ENCODE measurements at places on chromosomes 5 and 9.

GRCh38 chr5:137407090-137407489 lies 92.0 kb downstream of the SPOCK1 start:
- no peak for DNase-seq

GRCh38 chr9:26339796-26340195 lies 552.8 kb downstream of the CAAP1 start:
- no peak for DNase-seq

DNA sequence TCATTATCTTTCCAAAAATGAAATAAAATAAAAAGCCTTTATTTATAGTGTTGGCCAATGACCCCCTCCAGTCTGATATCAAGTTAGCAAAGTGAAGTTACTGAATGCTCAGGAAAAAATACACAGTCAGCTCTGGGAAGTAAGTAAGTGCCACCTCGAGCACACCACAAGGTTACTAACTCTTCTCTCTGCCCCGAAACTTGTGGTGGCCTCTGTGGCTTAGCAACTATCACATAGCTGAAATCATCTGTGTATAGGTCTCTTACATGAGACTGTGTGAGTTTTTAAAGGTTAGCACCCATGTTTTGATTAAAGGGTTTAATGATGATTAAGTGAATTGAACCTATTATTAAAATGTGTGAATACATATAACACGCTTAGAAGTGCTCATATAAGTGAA lies 161.4 kb upstream of the KLF4 start:
- DNase-seq, result no peak

GRCh38 chr9:32455738-32456137 lies 70.3 kb downstream of the RIGI start:
- DNase-seq, result no peak

DNA sequence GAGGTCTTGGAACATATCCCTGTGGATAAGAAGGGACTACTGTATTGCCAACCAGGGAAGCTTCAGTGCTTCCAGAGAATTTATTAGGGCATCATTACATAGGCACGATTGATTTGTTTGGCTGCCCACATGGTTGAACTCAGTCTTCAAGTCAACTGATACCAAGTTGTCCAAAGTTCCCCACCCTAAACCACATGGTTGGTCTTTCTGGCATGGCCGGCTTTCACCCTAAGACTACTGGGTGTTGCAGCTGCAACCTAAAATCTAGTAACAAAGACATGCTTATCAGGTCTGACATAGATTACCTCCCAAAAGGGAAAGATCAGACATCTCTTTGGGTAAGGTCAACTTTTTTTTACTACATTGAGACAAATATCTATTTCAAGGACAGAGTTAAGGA lies 37.0 kb downstream of the FAF2 start:
- DNase-seq, result no peak

GRCh38 chr9:24035816-24036215 lies 209.8 kb upstream of the ELAVL2 start:
- no peak for DNase-seq

- DNase-seq, result no peak
These were observed 216.3 kb upstream of the ZNF608 start for GRCh38 chr5:124962735-124963134.

GRCh38 chr5:108102463-108102862 lies 279.4 kb downstream of the FBXL17 start:
- DNase-seq, result no peak

GRCh38 chr9:1208157-1208556 lies 158.0 kb downstream of the DMRT2 start:
- peak; percentile 94 for DNase-seq

GRCh38 chr5:10140195-10140973 lies 109.3 kb downstream of the ATPSCKMT start:
- DNase-seq, result peak; percentile 36

- no peak for DNase-seq
These were observed 24.0 kb downstream of the CDKN2A start for GRCh38 chr9:21969951-21970799.

DNA sequence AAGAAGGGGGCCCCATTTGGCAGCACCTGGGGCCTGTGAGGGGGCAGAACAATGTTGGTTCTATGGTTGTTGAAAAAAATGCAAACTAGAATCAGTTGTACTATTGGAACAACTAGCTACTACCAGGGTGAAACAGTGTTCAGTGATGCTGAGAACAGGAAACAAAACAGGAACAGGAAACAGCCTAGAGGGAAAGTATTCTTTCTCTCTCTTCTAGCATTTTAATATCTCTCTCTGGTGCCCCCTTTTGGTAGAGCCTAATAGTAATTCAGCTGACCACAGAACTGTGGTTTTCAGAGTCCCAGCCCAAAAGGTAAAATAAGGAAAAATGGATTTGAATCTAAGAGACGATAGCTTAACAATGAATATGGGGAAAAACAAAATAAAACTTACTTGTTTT lies 138.0 kb upstream of the KCNN2 start:
- peak; percentile 6 for DNase-seq

- DNase-seq, result no peak
These were observed 68.6 kb downstream of the ST8SIA4 start for GRCh38 chr5:100834519-100834918.

DNA sequence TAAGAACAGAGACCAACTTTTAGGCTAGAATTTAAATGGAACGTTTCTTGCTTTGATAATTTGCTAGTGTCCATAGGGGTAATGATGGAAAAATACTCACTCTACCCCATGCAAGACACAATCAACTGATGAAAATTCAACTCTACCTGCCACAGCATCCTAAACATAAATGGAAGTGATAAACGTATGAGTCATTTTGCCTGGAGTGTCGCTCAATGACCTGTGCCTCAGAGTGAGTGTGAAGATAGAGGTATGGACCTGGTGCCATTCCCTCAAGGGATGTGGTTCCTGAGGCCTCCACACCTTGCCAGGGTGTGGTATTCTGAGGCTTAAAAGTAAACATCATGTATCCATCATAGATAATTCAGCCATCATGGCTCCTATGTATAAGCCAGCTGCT lies 14.0 kb downstream of the ARL14EPL start:
- no peak for DNase-seq

DNA sequence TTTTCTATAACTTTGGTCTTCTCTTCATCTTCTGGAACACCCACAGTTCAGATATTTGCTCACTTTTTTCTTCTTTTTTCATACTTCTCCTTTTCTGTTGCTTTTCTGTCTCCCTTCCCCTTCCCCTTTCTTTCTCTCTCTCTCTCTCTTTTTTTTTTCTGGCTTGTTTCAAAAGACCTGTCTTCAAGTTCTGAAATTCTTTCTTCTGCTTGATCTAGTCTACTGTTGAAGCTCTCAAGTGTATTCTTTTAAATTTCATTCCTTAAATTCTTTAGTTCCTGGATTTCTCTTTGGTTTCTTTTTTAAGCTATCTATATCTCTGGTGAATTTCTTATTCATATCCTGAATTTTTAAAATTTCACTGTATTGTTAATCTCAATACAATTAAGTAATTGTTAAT lies 11.2 kb downstream of the ALG2 start:
- DNase-seq, result no peak

GRCh38 chr5:115151208-115151805 lies 18.4 kb downstream of the TRIM36 start:
- no peak for DNase-seq

DNA sequence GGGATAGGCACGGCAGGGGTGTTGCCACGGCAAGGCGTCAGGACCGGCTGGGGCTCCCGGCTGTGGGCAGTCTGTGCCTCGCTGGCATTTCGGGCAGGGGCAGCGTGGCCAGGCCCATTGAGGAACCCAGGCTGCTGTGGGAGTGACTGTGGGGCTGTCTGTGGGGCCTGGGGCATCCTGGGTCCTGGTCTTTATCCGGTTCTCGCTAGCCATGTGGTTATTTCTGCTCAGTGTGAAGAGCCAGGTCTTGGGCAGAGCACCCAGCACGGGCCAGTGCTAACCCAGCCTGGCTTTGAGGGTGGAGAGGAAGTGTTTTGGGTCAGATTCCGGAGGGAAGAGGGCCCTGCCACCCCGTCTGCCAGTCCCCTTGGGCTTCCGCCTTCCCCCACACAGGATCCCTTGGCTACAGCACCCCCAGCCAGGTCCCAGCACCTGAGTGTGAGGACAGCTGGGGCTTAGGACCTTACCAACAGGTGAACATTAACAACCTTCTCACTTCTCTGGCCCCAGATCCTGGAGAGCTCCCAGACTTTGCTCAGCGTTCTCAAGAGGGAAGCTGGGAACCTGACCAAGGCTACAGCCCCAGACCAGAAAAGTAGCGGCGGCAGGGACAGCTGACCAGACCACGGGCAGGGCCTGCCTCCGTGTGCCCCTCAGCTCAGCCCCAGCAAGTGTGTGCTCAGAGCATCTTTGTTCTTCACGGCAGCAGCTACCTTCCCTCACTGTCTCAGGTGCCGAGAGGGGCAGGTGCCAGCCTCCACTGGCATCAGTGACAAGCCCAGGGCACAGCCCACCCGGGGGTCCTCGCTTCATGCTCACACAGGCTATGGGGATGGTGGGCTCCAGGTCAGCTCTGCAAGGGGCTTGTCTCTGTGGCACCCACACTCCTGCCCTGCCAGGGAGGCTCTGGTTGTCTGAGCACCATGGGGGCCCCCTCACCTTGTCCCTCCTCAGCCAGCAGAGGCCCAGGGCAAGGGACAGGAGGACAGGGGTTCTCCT lies 1.1 kb downstream of the SSNA1 start:
- peak; percentile 15 for DNase-seq

DNA sequence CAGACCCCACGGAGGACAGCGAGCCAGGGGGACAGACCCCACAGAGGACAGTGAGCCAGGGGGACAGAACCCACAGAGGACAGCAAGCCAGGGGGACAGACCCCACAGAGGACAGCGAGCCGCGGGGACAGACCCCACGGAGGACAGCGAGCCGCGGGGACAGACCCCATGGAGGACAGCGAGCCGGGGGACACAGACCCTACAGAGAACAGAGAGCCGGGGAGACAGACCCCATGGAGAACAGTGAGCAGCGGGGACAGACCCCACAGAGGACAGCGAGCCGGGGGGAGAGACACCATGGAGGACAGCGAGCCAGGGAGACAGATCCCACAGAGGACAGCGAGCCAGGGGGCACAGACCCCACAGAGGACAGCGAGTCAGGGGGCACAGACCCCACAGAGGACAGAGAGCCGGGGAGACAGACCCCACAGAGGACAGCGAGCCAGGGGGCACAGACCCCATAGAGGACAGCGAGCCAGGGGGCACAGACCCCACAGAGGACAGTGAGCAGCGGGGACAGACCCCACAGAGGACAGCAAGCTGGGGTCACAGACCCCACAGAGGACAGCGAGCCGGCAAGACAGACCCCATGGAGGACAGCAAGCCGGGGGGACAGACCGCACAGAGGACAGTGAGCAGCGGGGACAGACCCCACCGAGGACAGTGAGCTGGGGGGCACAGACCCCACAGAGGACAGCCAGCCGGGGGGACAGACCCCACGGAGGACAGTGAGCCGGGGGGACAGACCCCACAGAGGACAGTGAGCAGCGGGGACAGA lies 4.4 kb upstream of the ZDHHC11 start:
- no peak for DNase-seq

DNA sequence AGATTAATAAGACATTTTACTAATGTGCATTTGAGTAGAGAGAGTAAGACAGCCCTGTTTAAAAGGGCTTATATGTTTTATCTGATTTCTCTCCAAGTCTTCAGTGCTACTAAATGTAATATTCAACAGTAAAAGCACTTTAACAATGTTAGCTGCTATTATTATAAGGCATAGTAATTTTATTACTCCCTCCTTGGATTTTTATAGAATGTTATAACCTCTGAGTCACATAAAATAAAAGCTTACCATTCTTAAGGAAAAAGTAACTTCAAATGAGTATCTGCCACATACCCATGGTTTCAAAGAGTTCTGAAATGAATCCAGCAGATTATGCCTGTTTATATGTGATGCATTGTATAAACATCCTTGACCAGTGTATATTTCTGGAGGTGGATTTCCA lies 19.0 kb downstream of the SPDL1 start:
- peak; percentile 70 for DNase-seq

DNA sequence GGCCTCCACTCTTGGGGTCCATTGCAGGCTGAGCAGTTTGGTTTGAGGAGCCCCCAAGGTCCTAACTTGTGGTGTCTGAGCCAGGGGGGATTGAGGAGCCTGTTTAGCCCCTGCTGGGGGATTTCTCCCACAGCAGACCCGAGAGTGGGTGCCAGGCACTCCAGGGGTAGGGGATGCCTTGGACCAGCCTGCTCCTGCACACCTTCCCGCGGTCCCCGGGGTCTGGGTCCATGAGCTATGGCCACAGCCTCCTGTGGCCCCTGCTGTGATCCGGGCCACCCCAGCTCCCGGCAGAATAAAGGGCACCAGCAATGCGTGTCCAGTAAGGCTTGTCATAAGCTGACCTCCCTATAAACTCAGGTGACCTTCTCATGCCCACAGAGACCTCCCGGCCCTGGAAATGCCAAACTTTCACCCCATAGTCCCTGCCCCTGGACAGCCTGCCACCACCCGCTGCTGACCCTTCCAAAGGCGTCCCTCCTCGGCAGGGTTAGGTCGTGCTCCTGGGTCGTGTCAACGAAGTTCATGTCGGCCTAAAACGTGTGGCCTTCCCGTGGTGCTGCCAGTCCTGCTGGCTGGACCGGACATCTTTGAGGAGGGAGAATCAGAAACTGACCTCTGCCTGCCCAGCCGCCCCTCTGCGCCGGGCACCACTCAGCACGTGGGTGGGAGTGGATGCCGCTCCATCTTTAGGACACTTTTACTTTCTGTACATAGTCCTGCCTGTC lies 137.6 kb downstream of the MRPL36 start:
- no peak for DNase-seq

DNA sequence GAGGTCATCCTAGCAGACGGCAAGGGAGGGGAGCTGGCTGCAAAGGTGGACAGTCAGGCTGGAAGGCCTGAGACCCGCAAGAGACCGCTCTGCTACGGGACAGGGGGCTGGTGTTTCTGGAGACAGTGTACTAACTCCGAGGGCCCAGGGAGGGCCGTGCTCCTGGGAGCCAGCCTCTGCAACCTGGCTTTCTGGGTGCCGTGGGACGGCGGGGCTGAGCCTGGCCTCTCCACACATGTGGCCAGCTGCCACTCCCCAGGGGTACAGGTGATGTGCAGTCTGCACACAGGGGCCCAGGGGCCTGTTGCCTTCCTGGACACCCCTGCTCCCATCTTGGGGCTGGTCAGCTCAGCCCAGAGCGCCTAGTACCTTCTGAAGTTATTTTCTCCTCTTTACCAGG lies 92.2 kb downstream of the MRPL36 start:
- DNase-seq, result no peak

- no peak for DNase-seq
These were observed 58.2 kb downstream of the CHSY3 start for GRCh38 chr5:129962506-129962905.

Data from GM23248 (cell line).